ENCODE measurements at places on chromosomes 16 and 17.

GRCh38 chr16:85235991-85236817 lies 123.9 kb upstream of the CIBAR2 start:
- DNase-seq, result no peak

GRCh38 chr17:74961657-74962350 lies 10.8 kb downstream of the HID1 start:
- DNase-seq, result peak; percentile 67

- DNase-seq, result no peak
These were observed 52.7 kb upstream of the FOXF1 start for GRCh38 chr16:86457501-86458148.

DNA sequence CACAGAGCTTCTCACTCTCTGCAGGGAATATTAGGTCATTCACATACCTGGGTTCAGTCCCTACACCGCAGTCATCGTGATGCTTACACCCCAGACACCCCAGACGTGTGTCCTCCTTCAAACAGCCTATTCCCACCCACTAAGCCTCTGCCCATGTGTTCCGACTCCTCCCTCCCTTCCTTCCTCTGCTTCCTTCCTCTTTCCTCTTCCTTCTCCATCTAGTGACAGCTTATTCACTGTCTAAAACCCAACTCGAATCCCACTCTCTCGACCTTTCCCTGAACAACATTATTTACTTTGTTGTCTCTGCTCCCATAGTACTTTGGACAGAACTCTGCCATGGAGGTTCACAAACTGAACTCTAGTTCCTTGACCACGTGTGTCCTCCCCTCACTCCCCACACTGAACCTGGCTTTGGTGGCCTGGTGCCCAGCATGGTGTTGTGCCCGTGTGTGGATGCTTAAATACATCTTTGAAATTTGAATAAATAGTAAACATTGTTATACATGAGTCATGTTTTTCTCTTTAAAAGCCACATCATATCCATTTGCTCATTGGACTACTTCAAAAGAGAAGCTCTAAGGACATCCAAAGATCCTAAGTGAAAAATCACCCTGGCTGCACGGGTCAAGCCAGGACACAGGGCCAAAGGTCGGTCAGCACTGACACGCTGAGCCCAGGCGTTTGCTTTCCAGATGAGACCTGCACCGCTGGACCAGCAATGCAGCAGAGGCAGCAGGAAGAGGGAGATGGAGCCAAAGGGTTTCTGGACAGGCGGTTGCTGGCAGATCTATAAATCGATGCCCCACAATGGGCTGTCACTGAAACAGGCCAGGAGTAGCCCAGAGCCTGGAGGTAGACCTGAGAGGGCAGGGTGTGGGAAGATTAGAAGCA lies 14.1 kb upstream of the G6PC1 start:
- no peak for DNase-seq

DNA sequence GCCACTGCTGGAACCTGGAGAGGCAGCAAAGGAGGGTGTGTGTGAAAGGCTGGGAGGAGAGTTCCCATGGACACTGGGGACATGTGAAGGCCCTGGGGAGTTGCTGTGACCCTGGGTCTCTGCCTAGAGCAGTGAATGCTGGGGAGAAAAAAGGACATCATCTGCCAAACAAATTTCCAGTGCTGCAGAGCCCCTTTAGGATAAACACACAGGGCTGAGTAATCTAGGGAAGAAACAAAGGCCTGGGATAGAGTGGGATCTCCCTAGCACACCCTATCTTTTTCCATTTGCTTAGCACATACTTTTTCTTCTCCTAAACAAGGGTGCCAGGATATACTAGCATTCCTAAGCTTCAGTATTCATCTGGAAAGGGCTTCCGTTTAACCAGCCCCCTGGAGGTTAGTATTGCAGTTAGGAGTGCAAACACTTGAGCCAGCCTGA lies 3.3 kb upstream of the HIGD1B start:
- DNase-seq, result no peak

DNA sequence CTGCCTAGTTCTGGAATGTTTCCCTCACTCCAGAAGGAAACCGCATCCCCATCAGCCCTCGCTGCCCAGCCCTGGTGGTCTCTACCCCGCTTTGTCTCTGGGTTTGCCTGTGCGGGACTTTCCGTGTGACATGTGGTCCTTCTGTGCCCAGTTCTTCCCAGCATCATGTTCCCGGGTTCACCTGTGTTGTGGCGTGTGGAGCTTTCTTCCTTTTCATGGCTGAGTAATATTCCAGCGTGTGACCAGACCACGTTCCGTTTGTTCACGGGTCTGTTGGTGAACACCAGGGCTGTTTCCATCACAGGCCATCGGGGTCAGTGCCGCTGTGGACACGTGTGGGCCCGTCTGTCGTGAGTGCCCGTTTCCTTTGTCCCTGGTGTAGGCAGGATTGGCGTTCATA lies 32.1 kb downstream of the CACNA1H start:
- DNase-seq, result no peak

DNA sequence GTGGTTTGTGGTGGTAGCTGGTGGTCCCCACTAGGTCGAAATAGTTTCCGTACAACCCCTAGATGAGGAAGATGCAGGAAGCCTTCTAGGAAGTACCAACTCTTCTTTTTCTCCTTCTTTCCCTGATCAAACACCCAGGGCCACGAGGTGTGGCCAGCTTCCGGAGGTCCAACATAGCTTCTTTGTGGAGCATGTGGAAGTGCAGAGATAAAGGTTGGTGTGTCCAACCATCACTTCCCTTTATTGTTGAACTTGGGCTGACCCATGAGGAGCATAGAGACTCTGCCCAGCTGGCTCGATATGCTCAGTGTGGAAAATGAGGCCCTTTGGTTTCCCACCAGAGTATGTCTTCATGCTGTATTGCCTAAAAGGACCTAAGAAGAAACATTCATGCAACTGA lies 6.3 kb upstream of the RGS9 start:
- no peak for DNase-seq

GRCh38 chr17:51231999-51232398 lies 27.9 kb downstream of the MBTD1 start:
- DNase-seq, result no peak

- no peak for DNase-seq
These were observed 2.9 kb downstream of the TNS4 start for GRCh38 chr17:40498281-40499084.

DNA sequence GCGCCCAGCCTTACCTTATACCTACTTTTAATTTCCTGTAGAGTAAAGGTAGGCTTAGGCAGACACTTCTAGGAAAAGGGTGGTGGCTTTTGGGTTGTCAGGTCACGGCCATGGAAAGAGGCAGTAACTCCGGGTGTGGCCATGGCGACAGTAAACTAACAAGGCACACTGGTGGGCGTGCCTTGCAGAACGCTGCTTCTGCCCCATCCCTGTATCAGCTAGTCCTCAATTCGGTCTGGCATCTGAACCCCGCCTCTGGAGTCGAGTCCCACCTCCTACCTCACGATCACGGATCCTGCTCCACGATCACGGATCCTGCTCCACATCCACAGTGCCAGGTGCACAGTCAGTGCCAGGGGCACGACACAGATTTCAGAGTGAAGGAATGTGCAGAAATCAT lies 5.6 kb downstream of the ADCY9 start:
- DNase-seq, result no peak

- no peak for DNase-seq
These were observed 915.5 kb downstream of the KCNJ2 start for GRCh38 chr17:71084838-71085237.

- peak; percentile 95 for DNase-seq
These were observed 37.7 kb upstream of the TOX3 start for GRCh38 chr16:52584354-52585320.

DNA sequence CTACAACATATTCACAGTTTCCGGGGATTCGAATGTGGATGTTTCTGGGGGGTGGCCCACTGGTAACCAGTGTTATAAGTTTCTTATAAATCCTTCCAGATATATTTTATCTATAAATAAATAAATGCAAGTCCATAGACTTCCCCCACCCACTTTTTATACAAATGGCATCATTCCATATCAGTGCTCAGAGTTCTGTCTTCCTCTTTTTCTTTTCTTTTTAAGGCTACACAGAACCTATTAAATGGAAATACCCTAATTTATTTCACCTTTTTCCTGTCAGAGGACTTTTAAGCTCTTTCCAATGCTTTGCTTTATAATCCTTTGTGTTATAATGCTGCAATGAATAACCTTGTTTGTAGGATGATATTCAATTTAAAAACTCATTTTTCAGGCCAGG lies 3.8 kb downstream of the LGALS9 start:
- DNase-seq, result no peak

DNA sequence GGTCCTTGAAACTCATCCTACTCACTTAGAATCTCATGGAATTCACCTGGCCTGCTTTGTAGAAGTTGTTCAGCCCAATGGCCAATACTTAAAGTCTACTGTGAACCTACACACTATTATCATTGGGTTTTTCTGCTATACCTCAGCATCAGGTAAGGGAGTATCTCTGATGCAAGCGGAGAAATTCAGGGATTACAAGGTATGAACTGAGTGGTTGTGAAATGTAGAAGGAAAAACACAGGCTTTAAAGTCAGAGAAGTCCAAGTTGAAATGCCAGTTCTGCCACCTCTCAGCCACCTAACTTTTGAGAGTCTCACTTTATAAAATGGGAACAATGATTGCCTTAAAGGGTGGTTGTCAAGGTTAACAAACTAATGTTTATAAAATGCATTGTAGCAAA lies 31.0 kb downstream of the COX11 start:
- no peak for DNase-seq

DNA sequence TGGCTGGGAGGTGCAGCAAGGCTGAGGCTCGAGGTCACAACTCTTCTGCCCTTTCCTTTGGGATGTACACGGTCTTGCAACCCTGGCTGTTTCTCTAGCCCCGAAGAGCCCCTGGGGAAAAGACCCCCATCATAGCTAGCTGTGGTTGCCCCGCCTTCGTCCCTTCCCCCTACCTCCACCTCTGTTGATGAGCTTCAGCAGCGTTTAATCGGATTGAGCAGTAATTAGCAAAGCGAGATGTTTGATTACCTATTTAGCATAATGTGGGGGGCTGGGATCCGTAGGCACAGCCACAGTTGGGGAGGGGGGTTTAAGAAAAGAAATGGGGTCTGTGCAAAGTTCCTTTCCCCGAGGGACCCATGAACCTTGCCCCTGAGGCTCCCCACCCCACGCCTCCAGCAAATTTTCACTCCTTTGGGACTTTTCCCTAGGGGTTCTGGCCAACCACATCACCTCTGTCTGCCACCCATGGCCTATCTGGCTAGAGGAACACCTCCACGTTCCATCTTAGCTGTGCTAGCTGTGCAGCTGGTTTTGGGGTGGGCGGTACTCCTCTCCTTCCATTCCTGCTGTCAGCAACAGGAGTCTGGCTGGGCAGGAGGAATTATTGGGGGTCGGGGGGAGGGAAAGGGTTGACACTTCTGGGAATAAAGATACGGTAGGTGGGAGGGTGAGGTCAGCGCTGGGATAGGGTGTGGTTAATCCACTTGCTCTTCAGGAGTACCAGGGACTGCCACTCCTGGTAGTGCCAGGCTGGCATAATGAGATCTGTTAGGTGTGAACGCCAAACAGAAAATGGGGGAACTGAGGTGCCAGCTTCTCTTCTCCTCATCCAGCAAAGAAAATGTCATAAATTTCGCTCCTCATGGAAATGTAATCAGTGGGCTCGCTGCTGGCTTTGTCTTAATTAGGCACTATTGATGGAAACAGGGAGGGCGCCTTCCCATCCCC lies 1.3 kb upstream of the DNAH2 start:
- no peak for DNase-seq

GRCh38 chr16:89485701-89486246 lies 4.6 kb downstream of the ANKRD11 start:
- DNase-seq, result no peak

- no peak for DNase-seq
These were observed 23.7 kb upstream of the ITGAX start for GRCh38 chr16:31331141-31331764.

- DNase-seq, result no peak
These were observed 13.1 kb downstream of the CCR7 start for GRCh38 chr17:40551879-40552768.

- DNase-seq, result no peak
These were observed 9.6 kb upstream of the ZFHX3 start for GRCh38 chr16:73057291-73058210.

- no peak for DNase-seq
These were observed 33.1 kb downstream of the RAI1 start for GRCh38 chr17:17714261-17714866.

DNA sequence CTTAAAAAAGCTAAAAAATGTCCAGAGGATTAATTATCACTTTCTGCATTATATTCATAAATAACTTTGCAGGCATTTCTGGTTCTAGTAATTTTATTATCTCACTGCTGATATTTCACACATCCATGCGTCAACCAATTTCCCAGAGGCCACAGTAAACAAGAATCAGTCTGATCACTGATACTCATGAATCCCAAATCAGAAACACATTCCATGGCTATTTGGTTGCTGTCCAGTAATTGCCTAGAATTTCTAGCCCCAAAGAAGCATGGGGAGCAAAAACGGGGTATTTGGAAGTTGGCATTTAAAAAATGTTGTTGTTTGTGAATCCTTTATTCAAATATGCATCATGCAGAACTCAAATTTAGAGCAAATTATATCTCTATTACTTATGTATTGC lies 244.8 kb downstream of the CDH8 start:
- no peak for DNase-seq

DNA sequence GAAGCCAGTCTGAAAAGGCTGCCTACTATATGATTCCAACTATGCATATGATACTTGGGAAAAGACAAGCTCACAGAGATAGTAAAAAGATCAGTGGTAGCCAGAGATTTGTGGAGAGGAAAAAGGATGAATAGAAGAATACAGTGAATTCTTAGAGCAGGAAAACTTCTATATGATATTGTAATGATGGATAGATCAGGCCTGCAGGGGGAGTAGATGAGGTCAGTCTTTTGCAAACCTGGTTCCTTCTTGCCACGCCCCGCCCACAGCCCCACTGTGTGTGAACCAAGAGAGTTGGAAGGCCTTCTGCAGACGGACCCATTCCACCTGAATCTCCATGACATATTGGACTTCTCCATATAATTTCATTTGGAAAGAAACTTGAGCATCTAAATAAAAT lies 761 bp upstream of the CCL8 start:
- no peak for DNase-seq

- no peak for DNase-seq
These were observed 33.7 kb downstream of the TEKT3 start for GRCh38 chr17:15307710-15308111.

- peak; percentile 6 for DNase-seq
These were observed 667 bp downstream of the OGFOD1 start for GRCh38 chr16:56451753-56452689.

Measured in NCI-H524 treated with DMSO at 0.1 percent for 48 hours (cell line).